Stimulated activated effector memory CD8-positive, alpha-beta T cell treated with anti-CD3 and anti-CD28 coated beads, Interleukin-12 subunit alpha, Interleukin-12 subunit beta, amount 100 ng/mL, for 72 hours (primary cell): ENCODE measurements at places on chromosomes 4 and X.

- no peak for DNase-seq
These were observed 591.6 kb downstream of the BCOR start for GRCh38 chrX:39506131-39506530.

DNA sequence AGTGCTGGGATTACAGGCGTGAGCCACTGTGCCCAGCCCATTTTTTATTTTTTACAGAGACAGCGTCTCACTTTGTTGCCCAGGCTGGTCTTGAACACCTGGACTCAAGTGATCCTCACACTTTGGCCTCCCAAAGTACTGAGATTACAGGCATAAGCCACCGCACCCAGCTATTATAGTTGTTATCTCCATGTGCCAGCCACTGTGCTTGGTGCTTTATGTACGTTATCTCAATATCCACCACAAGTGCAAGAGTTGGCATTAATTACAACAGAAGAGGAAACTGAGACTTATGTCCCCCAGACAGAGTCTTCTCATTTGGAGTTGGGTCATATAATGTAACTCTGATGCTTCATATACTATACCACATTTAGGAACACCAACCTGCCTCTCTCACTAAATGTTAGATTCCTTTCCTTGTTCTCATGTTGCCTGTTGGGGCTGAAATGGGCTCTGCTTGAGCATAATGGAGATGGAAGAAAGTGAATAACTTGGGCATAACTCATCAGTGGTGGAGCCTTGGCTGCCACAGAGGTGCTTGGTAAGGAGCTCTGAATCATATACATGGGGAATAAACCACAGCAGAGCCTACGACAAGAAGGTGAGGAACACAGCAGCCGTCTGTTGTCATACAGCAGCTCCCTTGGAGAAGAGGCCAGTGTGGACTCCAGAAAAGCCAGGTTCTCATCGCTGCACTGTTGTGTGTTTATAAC lies 84.3 kb downstream of the SPRY1 start:
- DNase-seq: no peak

- DNase-seq: no peak
These were observed 78.7 kb downstream of the ANAPC10 start for GRCh38 chr4:145019346-145019745.

DNA sequence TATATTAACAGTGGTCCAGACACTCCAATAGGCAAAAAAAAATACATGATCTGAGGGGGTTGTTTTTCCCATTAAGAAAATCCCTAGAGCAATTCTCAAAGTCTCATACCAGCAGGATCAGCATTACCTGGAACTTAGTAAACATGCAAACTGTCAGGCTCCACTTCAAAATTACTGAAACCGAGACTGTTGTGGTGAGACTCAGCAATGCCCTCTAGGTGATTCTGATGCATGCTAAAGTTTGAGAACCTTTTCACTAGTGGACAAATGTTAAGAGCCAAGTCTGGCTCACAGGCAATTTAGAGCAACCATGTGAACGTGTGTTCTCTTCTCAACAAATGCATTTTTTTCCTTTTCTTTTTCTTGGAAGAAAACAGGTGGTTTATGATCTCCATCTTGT lies 30.2 kb downstream of the NEK1 start:
- DNase-seq: no peak

DNA sequence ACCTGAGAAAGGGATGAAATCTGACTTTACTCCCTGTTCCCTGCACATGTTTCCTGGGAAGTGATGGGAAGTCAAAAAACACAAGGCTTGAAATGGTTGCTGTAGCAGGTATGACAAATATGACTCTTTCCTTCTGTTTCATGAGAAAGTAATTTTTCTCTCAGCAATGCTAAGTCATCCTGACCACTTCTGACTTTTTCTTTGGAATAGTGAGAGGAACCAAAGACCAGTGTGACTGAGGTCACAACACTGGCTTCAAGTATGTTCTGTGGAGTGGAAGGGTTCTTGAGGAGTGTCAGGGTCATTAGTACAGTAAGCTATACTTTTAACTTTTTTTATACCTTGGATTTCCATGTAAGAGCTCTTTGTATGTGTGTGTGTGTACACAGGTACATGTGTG lies 225.3 kb downstream of the PPP3CA start:
- no peak for DNase-seq

DNA sequence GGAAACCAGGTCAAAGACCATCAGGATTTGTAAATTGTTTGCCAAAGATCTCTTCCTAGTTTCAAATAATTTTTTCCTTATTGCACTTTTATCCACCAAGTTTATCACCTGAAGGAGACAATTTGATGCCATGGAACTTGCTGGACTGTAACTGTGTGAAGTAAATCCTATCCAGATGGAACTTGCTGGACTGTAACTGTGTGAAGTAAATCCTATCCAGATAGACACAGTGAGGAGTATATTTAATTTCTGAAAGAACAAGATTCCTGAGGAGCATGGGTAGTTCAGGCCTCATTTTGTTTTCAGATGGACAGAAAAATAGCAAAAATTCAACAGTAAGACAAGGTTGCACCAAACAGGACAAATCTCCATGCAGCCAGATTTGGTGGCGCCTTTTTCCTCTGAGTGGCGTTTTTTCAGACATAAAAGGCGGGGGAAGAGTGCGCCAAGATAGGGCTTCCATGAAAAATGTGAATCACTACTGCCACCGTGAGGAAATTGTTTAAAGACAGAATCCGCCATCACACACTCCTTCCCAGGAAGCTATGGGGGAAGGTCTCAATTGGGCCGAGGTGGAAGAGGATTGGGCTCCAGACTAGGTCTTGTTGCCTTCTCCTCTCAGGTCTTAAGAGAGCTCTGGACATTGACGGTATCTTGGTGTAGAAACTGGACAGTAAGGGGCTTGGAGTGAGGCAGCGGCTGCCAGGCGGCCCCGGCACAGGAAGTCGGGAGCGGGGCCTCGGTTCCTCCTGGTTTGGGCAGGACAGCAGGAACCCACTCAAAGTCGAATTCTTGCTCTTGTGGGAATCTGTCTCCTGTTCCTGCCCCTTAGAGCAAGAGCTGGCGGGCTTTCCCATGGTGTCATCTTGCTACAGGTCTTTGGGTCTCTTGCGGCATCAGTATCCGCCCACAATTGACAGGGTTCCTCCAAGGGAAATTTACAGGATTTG lies 234.7 kb downstream of the OR13H1 start:
- DNase-seq: no peak

GRCh38 chrX:130330706-130331105 lies 9.0 kb upstream of the SLC25A14 start:
- peak; percentile 47 for DNase-seq

- DNase-seq: no peak
These were observed 4.5 kb downstream of the CXXC4 start for GRCh38 chr4:104490096-104490769.
